ENCODE measurements at places on chromosomes 5 and 9.

- DNase-seq: no peak
Observed at GRCh38 chr9:115964710-115965347, 188.8 kb upstream of the PAPPA start.

DNA sequence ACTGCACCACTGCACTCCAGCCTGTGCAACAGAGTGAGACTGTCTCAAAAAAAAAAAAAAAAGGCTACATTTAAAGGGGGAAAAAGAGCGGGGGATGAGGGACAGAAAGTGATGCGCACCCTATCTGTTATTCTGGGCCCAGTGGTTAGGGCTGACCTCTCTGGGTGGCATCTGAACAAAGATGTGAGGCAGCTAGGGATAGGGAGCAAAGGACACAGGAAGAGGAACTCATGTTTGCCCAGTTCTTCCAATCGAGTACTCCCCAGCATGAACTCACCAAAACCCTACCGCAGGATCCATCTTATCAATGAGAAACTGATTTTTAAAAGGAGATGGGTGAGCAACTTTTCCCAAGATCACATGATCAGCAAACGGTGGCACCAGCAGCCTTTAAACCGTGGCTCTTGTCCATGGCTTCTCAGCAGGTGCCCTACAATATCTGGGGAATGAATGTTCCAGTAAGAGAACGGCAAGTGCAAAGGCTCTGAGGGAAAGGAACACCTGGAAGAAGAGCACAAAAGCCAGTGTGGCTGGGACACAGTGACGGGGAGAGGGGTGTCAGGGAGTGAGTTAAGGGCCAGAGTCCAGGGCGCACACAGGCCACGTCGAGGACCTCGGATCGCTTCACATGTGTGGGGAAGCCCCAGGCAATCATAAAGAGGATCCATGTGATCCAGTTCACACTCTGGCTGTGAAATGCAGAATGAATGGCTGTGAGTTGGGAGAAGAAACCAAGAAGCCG is 22.0 kb downstream of the RAPGEF1 start:
- DNase-seq: no peak

GRCh38 chr9:134669399-134669955 is 27.9 kb downstream of the COL5A1 start:
- no peak for DNase-seq

DNA sequence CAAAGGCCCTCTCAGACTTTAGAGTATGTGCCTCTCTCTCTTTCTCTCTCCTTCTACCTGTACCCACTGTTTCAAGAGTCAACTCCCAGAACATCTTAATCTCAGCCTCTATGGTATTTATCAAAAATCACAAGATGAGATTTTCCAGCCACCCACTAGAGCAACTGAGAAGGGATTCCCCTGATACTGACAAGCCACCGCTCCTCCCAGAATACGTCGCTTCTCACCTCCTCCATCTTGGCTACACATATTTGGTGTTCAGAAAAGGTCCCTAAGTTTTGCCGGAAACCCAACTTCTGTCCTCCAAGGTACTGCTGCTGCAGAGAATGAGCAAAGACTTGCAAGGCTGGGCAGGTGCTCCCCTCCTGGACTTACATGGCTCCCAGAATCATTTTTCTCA is 6.1 kb downstream of the GARIN3 start:
- no peak for DNase-seq

- DNase-seq: no peak
Observed at GRCh38 chr9:124180557-124180956, 77.2 kb upstream of the NEK6 start.

GRCh38 chr5:61910771-61911170 is 395.2 kb upstream of the KIF2A start:
- no peak for DNase-seq

DNA sequence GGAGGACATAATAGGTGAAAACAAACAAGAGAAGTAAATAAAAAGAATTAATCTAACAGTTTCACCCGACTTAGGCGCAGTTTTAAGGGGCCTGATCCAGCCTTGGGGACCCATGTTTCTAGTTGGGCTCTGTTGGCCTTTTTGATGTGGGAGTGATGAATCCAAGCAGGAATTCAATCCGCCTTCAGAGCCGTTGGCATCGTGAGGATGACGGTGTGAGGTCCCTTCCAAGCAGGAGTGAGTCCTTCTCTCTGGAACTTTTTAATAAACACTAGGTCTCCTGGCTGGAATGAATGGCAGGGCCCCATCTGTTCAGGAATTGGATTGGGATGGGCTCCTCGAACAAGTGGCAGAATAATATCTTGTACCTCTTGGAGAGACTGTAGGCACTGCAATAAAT is 22.3 kb upstream of the RHOBTB3 start:
- no peak for DNase-seq

DNA sequence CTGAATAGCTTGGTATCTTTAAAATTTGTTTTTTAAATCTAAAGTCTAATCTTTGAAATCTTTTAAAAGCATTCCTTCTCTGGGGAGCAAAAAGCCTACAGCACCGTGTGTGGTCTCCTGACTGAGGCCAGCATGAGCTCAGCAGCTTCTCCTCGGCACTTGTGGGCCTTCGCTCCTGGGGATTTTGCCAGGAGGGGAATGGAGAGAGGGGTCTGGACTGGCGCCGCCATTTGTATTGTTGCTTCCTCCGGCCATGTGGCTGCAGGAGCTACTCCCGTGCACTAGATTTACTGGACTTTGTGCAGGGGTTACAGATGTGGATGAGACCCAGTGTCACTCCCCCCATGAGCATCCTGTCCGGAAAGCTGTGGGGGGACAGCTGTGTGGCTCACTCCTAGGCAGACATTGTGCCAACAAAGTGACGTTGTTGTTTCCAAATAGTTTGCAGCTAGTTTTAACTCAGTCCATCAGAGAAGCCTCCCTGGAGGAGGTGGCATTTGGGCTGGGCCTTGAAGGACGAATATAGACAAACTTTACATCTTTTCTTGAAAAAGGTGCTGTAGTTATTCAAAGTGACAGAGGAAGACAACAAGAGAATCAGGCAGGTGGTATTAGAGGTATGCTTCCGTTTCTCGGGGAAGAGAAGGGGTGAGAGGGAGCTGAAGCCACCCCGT is 6.6 kb downstream of the OLFM1 start:
- DNase-seq: no peak

Measured in Caco-2 (cell line).